ENCODE measurements at places on chromosomes 5 and 9.

- no peak for DNase-seq
Observed at GRCh38 chr5:1474183-1474839, 29.1 kb upstream of the SLC6A3 start.

DNA sequence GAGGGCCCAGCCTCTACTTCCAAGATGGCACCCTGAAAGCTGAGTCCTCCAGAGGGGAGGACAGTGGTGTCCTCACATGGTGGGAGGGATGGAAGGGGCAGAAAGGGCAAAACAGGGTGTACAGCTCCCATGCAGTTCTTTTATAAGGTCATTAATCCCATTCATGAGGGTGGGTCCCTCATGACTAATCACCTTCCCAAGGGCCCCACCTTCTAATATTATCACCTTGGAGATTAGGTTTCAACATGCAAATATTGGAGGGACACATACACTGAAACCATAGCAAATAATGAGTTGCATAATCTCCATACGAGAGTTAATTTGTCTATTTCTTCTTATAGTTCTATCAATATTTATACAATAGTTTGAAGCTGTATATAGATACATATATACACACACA, 5.8 kb upstream of the ZBTB43 start:
- DNase-seq = no peak

DNA sequence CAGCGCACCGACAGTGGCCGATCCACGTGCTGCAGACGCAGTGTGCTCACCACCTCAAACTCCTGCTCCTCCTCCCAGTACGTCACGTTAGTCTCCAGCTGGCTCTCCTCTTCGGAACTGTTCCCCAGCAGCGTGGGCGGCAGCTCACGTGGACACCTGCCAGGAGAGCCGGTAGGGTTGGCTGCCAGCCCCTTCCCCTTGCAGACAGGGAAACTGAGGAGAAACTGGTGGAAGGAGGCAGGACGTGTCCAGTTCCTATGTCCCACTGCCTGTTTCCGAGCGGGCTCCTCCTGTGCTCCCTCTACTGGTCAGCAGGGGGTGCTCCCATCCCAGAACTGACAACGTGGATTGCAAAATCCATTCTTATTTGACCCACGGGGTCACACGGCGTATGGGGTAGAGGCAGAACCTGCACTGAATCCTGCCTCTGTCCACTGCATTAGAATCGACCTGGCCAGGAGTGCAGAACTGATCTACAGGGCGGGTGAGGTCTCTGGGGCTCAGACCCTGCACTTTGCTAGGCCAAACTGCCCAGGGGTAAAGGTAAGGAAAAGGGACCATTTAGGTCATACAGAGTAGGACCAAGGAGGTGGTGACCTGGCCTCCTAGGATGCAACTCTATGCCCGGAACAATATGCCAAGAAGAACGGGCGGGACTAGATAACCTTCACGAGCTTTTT, 25.7 kb downstream of the PDGFRB start:
- peak; percentile 70 for DNase-seq

DNA sequence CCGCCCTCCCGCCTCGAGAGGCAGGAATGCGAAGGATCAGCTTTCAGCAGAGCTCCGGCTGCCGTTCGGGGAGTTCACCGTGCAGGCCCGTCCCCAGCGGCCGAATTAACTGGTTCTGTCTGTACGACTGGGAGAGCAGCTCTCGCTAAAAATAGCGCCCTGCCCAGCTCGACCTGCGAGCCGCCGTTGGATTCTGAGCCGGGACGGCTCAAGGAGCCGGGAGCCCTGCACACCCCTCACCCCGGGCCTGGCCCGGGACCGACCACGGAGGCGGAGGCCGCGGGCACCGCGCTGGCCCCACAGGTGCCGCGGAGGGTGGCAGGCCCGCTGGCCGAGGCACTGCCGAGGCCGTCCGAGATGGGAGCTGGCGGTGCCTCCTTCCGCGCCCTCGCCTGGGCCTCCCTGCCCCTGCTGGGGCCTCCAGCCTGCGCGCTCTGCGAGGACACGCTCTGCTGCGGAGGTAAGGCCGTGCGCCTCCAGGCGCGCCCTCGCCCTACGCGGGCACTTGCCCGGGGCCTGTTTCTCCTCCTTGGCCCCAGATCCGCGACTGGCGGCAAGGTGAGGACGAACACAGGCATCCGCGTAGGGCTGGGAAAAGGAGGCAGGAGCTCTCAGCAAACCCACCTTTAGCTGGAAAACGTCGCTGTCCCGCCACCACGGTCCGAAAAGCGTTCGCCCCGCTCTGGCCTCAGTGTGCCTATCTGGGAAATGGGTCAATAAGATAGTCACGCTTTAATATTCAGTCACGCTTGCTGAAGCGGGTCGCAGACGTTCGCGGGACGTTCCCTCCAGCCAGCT, 53.1 kb upstream of the DAB2IP start:
- no peak for DNase-seq

- no peak for DNase-seq
Observed at GRCh38 chr5:126562823-126563222, 32.2 kb downstream of the ALDH7A1 start.
